NCI-H748 treated with DMSO at 0.1 percent for 48 hours (cell line): ENCODE measurements at places on chromosomes 6 and 20.
A peak's percentile ranks its signal among the peaks of the same experiment; 100 is the strongest.

GRCh38 chr6:160386869-160387530, 38.8 kb downstream of the SLC22A3 start:
- no peak for DNase-seq

GRCh38 chr20:59144179-59144830, 19.3 kb upstream of the ZNF831 start:
- no peak for DNase-seq

DNA sequence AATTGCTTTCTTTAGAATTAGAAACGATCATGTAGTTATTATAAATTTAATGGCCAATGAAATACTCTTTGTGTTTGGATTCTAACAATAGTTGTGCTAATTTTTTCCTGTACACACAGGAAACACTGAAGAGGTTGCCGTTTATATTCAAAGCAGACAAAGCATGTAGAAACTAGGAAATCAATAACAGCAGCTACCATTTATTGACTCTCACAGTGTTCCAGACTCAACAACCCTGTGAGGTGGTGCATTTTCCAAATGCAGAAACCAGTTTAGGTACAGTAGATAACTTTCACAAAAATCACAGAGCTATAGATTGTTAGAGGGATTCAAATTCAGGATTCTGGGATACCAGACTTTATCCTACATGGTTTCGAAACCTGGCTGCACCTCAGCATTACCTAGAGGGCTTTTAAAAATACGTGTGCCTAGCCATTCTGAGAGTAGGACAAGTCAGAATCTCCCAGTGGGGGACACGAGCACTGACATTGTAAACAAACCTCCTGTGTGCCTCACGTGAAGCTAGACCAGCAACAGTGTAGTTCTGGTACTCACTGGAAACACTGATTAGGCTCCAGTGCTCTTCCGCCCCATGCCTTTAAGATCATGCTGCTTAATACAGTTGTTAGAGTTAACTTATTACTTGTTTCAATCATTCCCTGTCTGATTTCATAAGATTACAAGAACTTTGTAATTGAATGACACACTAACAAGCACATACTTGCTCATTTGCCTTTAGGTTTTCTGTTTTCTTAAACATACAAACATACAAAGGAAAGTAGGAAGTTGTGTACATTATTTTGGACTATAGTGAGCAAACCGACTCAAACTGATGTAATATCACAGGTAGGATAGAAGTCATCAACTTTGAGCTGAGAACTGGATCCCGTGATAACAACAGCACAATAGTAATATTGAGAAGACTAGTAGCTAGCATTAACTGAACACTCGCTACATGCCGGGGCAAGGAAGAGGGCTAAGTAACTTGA, 65.8 kb downstream of the MAP3K4 start:
- peak; percentile 72 for DNase-seq

DNA sequence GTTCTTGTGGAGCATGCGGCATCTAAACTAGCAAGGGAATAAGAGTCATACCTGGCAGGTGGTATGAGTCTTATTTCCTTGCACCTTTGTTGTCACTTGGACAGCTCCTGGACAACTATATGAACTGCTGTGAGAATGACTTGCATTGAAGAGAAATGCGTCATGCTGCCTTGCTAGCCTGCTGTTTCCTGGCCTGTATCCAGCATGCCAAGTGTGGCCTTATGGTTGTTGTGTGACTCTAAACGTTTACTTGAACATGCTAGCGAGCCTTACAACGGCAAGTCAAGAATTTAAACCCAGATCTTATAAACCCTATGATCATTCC, 90.4 kb downstream of the CEP162 start:
- DNase-seq, result no peak

DNA sequence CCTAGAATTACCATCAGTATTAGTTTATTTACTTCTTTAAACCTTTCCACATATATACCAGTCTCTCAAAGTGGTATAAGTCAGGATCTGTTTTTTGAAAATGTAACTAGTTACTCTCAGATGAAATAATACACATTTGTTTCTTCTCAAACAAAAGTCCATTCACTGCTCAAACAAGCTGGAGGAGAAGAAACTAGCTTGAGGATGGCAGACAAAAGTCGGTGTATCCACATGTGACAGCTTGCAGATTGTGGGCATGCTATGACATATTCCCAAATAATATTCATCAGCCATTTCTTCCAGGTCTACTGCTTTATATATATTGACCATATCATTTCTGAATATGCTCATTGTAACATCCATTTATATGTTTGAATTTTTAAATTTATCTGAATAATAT, 197.4 kb upstream of the KCNQ5 start:
- DNase-seq, result no peak

DNA sequence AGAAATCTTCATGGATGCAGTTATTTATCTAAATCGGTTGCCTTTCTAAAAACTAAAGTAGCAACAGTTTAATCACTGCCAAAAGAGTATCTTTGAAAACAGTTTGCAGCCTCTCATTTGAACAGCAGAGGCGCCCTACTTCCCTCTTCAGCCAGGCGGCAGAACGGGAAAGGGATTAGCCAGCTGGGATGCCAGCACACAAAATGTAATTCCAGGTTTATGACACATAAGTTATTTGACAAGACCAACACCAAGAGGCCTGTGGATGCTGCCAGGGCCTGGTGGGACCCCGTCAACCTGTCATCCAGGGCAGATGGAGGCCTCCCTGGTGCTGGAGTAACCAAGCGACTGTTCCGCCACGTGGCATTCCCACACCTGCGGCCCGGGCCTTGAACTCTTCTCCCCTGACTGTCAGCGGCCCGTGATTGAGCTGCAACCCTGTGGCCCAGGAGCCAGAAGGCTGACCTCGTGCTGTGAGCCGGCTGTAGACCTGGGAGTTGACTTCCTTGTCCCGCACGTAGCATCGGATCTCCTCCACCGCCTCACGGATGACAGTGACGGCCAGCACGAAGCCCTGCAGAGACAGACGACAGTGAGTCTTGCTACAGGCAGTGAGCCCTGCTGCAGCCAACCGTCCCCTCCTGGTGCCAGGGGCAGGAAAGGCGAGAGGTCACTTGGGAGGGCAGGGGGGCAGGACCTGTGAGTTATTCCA, 55.5 kb downstream of the ATP9A start:
- DNase-seq, result no peak

GRCh38 chr6:166344240-166344639, 1.9 kb upstream of the SFT2D1 start:
- DNase-seq, result no peak

DNA sequence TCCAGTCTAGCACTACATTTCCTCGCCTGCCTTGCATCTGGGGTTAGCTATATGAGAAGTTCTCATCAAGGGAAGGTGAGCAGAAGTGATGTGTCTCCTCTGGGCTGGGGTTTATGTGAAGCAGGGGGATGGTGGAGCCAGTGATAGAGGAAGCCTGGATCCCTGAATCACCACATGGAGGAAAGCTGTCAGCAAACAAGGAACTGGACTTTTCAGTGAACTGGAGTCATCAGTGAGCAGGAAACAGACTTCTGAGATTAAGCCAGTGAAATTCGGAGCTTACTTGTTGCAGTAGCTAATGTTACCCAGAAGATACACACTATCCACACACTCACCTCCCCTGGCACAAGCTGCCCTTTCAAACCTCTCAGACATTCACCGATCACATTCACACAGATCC, 13.4 kb upstream of the TOX2 start:
- DNase-seq, result no peak

DNA sequence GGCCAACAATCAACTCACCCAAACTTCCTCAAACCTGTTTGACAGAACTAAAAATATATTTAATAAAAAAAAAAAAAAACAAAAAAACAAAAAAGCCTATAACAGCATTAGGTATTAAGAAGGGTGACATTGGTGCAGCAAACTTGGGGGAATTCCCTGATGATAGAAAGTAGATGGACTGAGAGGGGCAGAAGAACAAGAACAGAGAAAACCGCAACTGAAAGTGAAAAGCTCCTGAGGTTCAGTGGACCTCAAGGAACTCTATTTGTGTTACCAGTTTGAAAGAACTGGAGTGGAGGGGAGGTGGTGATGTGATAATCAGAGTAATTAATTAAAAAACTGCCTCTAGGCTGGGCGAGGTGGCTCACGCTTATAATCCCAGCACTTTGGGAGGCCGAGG, 53.8 kb downstream of the MACROD2 start:
- no peak for DNase-seq

DNA sequence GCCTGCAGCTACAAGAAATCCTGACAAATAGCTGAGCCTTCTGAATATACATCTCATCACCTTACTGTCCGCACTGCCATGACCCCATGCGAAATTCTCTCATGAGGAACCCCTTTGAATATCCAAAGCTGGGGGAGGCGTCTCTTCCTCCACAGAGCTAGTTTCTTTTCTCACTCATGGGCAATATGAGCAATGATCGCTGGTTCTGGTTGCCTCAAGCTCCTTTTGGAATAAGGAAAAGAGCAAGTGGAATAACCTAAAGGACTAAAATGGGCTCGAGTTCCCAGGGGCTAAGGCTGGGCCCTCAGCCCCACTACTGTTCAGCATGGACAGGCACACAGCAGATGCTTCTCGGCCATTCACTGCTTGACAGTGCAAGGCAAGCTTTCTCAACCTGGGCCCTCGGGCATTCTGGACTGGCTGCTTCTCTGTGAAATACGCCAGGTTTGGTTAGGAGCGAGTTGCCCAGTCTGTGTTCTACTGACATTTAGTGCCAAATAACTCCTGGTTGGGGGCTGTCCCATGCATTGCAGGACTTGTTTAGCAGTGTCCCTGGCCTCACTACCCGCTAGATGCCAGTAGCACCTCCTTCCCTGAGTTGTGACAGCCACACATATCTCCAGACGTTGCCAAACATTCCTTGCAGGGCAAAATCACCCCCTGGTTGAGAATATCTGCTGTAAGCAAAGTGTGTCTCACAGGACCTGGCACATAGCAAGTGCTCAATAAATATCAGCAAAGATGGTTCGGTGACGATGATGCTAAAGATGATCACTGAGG, 156.8 kb downstream of the CEBPB start:
- DNase-seq, result no peak

GRCh38 chr6:158066136-158066781, 84.6 kb downstream of the SYNJ2 start:
- no peak for DNase-seq

DNA sequence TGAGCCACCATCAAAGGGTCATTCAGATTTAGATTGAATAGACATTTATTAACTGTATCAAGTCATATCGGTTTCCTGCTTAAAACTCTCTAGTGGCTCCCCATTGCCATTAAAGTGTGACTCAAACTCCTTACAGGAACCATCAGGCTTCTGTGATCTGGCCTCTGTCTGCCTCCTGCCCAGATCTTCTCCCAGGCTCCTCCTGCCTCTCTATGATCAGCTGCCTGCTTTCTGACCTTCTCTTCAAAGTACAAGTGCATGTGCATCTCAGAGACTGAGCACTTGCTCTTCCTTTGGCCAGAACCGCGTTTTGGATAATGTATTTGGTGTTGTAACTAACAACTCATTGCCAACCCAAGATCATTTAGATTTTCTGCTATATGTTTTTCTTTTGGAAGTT, 52.7 kb downstream of the IL20RA start:
- DNase-seq, result no peak

DNA sequence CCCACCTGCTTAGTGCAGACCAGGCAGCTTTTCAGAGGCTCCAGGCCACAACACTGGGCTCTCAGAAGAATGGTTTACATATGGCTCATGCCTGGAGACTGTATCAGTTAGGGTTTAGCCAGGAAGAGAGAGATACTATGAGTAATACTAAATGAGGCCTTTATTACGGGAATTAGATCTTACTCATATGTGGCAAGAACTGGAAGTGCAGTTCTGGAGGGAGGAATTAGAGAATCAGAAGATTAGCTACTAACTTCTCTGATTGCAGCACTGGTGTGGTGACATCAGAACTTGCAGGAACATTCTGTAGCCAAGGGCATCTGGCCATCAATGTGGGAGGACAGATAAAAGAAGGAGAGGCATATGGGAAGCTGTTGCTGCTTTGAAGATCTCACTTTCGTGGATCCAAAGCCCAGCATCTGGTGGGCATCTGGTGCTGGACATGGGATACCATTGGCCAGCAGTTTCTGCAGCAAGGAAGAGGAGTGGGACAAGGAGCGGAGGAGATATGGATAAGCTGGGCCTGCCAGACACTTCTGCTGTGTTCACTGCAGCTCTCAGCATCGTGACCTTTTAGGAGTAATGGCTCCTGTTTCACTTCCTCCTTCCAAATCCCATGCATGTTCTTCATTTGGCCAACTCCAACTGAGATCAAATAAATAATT, 248.5 kb downstream of the BTBD3 start:
- no peak for DNase-seq

DNA sequence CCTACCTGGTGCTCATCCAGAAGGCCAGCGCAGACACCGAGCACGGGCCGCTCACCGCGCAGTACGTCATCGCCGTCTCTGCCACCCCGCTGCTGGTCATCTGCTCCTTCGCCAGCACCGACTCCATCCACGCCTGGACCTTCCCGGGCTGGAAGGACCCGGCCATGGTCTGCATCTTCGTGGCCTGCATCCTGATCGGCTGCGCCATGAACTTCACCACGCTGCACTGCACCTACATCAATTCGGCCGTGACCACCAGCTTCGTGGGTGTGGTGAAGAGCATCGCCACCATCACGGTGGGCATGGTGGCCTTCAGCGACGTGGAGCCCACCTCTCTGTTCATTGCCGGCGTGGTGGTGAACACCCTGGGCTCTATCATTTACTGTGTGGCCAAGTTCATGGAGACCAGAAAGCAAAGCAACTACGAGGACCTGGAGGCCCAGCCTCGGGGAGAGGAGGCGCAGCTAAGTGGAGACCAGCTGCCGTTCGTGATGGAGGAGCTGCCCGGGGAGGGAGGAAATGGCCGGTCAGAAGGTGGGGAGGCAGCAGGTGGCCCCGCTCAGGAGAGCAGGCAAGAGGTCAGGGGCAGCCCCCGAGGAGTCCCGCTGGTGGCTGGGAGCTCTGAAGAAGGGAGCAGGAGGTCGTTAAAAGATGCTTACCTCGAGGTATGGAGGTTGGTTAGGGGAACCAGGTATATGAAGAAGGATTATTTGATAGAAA, 2.0 kb downstream of the SLC35D3 start:
- DNase-seq, result no peak

GRCh38 chr20:2163312-2163711, 61.7 kb downstream of the STK35 start:
- DNase-seq, result no peak

DNA sequence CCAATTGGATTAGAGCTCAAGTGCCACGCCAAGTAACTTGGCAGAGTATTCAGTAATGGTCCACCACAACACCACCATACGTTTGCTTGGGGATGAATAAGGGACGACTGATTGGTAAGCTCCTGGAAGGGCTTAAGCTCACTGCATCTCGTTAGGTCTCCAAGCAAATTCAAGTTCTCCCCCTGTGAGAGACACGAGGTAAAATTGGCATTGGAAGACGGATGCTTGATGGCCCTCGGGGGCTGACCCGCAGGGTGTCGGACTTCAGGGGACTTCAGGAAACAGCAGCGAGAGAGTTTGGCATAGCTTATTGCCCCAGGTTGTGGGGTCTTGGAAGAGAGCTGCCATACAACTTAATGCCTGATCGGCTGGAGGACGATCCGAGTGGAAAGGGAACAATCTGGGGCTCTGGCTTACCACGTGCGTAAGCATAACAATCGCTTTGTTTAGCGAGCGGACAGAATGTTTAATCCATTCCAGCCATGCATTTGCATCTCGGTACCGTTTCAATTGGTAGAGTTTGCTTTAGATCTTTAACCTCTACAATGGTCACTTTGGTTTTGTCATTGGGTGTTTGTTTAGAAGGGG, 4.8 kb upstream of the ZNFX1 start:
- no peak for DNase-seq

GRCh38 chr6:136230219-136230853, 19.8 kb downstream of the MTFR2 start:
- DNase-seq, result no peak
